ENCODE measurements at places on chromosomes 12 and 14. TPM values are rescaled to one million over a fixed set of nuclear protein-coding genes. Genes with fewer than 3 reads are reported as not detected.

- DNase-seq: no peak
Measured at GRCh38 chr14:54354968-54355641, 41.7 kb upstream of the CDKN3 start.

DNA sequence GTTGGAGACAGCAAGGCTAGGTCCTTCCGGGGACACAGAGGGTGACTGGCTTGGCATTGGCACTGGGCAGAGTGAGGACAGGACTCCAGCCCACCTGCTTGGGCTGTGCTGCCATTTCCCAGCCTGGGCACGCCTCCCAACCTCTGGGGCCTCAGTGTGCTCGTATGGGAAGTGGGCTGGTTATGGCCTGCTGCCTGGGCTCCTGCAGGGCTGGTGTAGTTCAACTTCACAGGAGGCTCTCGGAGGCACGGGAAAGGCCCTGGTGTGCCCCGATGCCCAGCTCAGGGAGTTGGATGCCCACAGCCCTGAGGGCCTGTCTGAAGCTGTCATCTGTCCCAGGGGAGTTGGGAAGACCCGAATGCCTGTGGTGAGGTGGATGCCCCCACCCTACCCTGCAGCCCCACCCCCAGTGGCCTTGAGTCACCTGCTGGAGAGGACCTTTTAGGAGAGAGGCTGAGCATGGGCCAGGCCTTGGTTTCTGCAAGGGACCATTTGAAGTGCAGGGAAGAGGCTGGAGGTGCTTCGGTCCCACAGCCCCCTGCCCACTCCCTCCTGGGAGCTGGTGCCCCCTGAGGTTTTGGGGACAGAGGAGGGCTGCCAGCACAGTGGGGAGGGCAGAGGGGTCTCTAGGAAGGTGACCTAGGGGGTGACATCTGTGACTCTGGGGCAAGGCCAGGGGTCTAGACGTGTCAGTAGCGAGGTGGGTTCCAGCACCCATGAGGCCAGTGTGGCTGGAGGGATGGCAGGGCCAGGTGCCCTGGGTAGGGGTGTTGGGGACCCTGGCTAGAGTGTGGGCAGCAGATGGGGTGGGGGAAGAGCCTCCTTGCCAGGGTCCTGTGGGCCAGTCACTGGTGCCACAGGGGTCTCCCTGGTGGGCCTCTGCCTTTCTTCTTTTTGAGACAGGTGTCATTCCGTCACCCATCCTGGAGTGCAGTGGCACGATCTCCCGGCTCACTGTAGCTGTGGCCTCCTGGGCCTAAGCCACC, 9.1 kb downstream of the ULK1 start:
- no peak for DNase-seq

DNA sequence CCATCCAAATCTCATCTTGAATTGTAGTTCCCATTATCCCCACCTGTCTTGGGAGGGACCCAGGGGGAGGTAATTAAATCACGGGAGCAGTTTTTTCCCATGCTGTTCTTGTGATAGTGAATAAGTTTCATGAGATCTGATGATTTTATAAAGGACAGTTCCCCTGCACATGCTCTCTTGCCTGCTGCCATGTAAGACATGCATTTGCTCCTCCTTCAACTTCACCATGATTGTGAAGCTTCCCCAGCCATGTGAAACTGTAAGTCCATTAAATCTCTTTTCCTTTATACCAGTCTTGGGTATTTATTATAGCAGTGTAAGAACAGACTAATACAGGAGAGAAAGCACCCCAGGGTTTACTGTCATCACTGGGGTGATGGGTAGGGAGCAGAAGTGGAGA, 220.4 kb upstream of the NUDT4 start:
- DNase-seq: no peak

DNA sequence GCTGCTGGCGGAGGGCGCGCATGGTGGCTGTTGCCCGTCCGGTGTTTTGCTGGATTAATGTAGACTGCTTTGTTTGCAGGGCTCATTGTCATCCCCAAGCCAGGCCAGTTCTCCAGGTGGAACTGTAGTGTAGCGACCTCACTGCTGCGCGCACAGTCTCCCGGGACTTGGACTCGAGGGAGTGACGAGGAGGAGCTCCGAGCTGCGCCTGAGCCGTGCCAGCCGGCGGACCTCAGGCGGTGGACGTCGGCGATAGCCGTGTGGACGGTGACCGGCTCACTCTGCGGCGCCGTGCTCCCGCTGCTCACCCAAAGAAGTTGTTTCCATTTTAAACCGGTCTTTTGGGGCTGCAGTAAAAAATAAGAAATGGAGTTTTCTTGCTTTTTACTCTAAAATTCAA, 82.2 kb downstream of the MOK start:
- no peak for DNase-seq

DNA sequence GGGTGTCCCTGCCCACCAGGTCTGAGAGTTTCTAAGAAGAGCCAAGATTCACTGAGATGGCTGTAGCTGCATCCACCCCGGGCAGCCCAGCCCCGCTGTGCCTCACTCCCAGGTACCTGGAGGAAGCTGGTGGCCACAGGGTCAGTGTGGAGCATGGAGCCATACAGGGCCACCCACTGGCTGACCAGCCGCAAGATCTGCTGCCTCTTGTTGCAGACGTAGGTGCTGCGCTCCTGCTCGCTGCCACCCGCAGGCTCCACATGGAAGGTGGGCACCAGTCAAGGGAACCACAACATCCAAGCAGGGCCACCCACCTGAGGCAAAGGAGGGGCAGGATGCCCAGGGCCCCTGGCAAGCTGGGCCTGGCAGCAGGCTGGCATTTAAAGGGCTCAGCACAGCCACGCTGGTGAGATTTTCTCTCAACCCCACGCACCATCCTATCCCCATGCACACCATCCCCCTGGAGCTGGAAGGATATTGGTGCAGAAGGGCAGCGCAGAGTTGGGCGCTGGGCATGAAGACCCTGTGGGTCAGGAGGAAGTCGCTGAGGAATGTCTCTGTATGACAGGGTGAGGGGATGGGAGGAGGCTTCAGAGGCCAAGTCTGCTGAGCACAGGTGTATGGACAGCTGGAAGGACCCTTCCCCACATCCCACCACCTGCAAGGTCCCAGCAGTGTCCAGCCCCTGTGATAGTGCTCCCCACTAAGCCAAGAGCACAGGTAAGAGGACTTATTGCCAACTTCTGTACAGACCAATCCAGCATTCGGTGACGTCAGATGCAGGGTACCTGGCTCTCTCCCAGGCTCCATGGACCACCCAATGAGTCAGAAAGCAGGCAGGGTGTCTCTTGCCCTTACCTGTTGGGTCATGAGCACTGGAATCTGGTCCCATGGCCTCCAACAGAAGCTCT, 10.8 kb downstream of the RAPGEF3 start:
- DNase-seq: no peak

Gene CCDC177
- total RNA-seq: not detected

Gene TAS2R20
- 0.44 TPM for total RNA-seq
